ENCODE measurements at places on chromosomes 5 and 9.

DNA sequence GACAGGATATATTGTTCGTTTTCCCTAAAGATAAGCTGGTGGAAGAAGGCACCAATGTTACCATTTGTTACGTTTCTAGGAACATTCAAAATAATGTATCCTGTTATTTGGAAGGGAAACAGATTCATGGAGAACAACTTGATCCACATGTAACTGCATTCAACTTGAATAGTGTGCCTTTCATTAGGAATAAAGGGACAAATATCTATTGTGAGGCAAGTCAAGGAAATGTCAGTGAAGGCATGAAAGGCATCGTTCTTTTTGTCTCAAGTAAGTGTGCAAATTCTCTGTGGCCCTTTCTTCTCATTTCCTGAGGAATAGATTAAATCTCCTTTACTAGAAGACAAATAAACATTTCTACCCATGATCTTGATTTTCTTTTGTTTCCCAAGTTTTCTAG is 38.0 kb downstream of the OSMR start:
- DNase-seq = no peak

GRCh38 chr9:108991479-108991878 is 21.8 kb downstream of the CTNNAL1 start:
- DNase-seq = no peak

DNA sequence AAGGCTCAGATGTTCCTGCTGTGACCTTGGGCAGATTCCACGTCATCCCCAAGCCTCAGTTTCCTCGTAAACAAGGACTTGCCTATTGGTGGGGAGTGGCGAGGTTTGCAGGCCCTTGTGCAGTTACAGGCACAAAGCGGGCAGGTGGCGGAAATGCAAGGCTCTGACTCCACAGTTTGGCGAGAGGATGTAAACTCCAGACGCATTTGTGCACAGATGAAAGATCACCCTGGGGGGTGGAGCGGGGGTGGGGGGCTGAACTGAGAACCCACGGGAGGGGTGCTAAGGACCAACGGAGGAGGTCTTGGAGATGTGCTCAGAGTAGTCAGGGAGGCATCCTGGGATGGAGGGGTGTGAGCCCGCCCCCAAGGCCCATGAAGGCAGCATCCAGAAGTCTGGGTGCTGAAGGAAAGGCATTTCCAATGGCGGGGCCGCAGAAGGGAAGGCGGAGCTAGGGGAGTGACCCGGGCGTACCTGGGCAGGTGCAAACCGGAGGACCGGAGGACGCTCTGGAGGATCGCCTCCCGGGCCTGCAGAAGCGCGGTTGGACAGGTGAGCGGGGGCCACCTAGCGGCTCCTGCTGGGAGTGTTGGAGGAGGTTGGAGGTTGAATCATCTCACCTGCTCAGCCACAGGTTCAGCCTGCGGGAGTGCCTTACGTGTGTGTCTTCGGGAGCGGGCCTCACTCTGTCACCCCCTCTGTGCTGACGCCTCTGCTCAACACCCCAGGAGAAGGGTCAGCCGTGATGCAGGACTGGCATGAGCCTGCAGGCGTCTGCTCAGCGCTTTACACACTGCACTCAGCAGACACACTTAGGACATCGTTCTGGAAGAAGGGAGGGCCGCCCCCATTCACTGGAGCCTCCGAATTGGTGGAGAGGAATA is 1.9 kb upstream of the FIBCD1 start:
- peak; percentile 58 for DNase-seq

- DNase-seq = no peak
Measured at GRCh38 chr9:108182950-108183381, 672.8 kb downstream of the ACTL7B start.

GRCh38 chr9:130337784-130338380 is 72.3 kb downstream of the HMCN2 start:
- DNase-seq = no peak

Measured in stimulated activated CD4-positive, alpha-beta T cell treated with anti-CD3 and anti-CD28 coated beads, TNF-alpha, amount 100 ng/mL, for 48 hours (primary cell).